Activated effector memory CD4-positive, alpha-beta T cell treated with anti-CD3 and anti-CD28 coated beads, Interleukin-2, amount 50 U/mL, for 16 hours (primary cell): ENCODE measurements at places on chromosomes 5 and 9.

DNA sequence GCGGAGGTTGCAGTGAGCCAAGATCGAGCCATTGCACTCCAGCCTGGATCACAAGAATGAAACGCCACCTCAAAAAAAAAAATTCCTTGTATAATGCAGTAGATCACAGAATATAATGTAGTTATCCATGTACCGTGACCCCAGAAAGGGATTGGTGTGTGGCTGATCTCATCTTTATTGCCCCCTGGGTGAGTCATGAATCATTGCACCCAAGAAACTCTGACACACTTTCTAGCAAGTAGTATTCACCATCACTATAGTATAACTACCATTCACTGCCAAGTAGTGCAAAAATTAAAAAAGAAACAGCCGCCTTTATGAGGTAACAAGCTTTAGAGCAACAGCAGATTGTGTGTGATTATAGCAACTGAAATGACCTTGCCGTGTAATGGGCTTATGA lies 23.7 kb upstream of the ANKH start:
- DNase-seq = no peak

GRCh38 chr5:151770383-151771258 lies 1.1 kb upstream of the G3BP1 start:
- no peak for DNase-seq

DNA sequence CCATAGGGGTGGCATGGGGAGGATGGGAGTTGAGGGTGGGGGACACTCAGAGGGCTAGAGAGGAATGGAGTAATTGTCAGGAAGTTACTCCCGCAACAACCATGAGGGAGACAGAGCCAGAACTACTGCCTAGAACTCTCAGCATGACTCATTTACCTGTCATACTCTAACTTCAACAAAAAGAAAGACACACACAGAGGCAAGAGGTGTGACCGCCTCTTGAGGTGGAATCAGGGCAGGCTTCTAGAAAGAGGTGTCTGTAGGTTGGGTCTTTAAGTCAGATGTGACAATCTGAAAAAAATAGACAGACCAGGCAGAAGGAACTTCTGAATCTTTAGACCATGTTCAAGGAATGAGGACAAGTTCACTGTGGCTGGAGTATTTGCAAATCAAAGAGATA lies 73.4 kb downstream of the GABBR2 start:
- no peak for DNase-seq

DNA sequence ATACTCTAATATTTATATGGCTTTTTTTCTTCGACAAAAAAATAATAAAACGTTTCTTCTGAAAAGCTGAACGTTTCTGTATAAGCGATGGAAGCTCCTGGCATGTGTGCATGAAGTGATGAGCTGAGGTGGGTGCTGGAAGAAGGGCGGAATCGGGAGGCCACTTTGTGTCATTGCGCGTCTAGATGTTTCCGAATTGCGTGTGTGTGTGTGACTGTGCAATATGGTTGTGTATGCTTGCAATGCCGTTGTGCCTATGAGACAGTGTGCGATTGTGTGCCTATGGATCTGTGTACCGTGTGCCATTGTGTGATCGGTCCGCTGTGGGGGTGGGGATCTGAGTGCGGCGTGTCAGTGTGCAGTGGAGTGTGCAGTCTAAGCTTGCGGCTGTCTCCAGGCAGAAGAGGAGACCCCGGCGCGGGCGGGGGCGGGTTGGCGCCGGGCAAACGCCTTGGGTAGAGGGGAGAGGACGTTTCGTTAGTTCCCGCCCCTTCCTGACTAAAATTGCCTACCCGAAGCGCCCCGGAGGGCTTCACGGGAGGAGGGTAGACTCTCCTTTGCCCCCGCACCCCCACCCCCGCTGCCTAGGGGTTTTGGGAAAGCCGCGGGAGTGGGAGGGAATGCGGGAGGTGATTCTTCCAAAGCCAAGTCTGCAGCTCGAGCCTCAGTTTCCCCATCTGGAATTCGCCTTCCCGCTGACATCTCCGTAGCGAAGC lies 24.2 kb downstream of the PCDHGC5 start:
- peak; percentile 76 for DNase-seq

GRCh38 chr5:96379896-96380295 lies 53.2 kb downstream of the PCSK1 start:
- DNase-seq = no peak

DNA sequence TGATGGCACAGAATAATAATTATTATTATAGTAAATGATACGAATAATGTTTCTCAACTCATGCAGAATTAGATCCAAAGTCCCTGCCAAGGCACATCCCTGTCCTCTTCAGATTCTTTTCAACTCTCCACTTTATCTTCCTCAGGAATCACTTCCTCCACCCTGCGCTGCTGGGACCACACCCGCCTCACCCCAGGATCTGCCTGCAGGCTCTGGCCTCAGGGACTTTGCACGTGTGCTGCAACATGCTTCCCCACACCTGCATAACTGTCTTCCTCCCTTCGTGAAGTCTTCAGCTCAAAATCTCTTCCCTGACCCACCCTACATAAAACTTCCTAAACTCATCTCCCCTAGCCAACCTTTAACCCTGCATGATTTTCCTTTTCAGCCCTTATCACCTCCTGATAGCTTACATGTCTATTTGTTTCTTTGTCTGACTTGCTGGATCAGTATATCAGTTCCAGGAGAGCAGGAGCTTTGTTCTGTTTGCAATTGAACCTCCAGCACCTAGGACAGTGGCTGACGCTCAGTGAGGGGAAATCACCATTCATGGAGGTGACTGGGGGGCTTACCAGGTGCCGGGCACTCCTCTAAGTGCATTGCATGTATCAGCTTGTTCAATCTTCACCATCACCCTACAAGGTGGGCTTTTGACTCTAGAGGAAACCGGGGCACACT lies 47.5 kb upstream of the EGFLAM start:
- DNase-seq = no peak
